ENCODE measurements at places on chromosomes 7 and 10.

DNA sequence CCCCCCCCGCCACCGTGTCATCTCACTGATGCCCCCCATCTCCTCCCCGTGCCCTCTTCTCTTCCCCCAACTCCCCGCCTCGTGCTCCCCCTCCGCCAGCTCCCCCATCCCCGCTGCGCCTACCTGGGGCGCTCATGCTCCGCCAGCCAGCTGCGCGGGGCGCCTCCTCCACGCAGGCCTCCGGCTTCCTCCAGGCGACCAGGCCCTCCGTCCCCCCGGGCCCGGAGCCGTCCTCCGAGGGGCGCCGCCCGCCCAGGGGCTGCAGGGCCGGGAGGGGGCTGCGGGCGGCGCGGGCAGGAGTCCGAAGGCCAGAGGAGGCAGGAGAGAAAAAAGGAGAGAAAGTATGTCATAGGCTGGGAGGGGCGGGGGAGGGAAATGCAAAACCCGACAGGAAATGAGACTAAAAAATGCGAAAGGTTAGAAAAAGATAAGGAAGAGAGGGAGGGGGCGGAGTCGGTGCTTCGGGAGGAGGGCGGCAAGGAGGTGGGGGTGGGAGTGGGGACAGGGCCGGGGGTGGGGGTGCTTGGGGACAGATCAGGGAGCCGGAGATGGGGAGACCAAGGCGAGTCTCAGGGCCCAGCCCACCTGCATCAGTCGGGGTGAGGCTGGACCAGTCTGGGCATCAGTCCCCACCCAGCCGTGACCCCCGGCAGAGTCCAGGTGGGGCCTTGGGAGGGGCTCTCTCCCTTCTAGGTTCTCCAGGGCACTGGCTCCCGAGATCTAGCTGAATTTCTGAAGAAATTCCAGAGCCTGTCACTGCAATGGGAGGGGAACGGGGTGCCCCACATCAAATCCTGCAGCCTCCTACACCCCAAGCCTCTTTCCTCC, at the start of gene CARD11:
Gene CARD11 (minus strand): TSS at position 324 of the 828 bp plus-strand sequence. CDS start 85,361 bp downstream, outside the sequence.
- DNase-seq = no peak

GRCh38 chr10:122013311-122013780, 24.4 kb downstream of the TACC2 start:
- no peak for DNase-seq

- DNase-seq = no peak
These were observed 188.8 kb downstream of the PARD3 start for GRCh38 chr10:34626158-34626880.

- no peak for DNase-seq
These were observed 170.6 kb downstream of the EBF3 start for GRCh38 chr10:129793479-129793878.

- DNase-seq = peak; percentile 16
These were observed 82.2 kb downstream of the PIK3CG start for GRCh38 chr7:106947244-106947728.

- DNase-seq = no peak
These were observed 46.7 kb downstream of the CAV1 start for GRCh38 chr7:116571552-116571951.

- DNase-seq = peak; percentile 42
These were observed 27.7 kb downstream of the PLXNA4 start for GRCh38 chr7:132548489-132549078.

- DNase-seq = no peak
These were observed 64.9 kb downstream of the SEC23IP start for GRCh38 chr10:119957451-119957850.

DNA sequence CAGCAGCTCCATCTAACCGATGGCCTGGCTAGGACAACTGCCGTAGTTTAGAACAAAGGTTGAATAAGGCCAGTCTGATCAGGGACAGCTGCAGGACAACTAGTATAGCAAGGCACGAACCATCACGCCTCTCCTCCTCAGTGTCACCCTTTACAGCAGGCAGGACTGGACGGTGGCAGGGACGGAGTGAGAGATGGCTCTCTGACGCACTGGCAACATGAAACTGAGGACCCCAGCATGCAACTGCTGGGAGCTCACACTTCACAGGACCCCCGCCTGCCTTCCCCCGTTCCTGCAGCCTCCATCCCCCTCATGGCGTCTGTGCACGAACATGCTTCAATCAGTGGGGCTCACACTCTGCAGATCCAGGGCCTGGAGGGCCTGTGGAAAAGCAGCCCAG, 53.7 kb downstream of the ZRANB1 start:
- no peak for DNase-seq

DNA sequence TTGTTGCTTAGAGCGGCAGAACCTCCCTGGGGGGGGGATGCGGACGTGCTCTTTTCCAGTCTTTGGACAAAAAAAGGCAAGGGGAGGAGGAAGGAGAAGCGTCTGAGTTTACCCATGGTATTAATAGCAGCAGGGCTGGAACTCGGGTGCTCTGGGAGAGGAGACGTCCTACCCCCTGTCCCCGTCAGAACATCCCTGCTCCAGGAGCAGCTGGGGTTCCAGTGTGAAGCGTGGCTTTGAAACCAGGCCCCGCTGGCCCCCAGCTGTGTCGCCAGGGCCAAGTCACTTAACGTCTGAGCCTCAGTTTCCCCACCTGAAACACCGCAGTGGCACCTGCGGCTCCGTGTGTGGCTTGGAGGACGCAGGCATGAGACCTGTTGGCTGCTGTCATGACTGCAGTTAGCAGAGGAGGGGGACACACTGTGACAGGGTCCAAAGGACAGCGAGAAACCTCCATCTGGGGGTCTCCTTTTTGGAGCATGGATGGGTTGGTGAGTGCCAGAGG, 1.4 kb downstream of the AMZ1 start:
- DNase-seq = no peak

- DNase-seq = no peak
These were observed 59.0 kb downstream of the DOCK1 start for GRCh38 chr10:126964190-126964589.

DNA sequence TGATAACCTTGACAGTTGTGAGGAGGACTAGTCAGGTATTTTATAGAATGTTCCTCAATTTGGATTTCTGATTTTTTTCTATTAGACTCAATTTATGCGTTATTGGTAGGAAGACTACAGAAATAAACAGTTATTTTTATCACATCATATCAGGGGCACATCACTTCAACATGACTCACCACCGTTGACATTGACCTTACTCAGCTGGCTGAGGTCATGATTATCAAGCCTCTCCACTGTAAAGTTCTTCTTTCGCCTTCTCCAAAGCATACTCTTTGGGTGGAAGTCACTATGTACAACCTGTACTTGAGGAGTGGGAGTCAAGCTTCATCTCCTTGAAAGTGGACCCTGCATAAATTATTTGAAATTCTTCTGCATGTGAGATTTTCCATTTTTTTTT, 194.3 kb upstream of the IGFBP3 start:
- peak; percentile 9 for DNase-seq

DNA sequence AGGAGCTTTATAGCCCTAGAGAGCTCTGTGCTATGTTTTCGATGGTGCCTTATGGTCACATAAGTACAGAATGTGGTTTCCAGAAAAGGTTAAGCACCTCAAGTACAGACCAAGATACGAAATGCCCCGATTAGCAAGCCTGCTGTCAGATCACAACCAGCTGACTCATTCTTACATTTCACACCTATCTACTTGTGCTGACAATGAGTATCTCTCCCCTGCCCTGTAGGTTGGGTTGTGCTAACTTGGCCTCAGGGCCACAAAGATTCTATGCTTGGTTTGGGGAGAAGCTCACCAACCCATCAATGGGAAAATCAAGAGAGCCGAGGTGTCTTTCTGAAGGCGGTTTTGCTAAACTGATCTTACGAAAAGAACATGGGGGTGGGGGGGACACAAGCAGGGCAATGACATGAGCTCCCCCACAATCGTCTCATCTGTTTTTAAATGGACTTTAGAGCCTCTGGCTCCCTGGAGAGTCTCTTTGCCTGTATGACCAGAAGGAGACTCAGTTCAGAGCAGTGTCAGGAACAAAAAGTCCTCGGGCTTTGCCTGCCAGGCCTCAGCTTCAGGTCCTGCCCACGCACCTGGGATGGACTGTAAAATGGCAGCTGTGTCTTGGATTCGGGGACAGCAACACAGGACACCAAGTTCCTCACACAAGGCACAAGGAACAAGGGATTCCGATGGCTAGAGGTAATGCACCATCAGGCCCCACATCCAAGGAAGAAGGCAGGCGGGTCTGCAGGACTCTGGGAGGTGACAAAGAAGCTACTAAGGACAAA, 55.1 kb downstream of the FAM53B start:
- DNase-seq = no peak

DNA sequence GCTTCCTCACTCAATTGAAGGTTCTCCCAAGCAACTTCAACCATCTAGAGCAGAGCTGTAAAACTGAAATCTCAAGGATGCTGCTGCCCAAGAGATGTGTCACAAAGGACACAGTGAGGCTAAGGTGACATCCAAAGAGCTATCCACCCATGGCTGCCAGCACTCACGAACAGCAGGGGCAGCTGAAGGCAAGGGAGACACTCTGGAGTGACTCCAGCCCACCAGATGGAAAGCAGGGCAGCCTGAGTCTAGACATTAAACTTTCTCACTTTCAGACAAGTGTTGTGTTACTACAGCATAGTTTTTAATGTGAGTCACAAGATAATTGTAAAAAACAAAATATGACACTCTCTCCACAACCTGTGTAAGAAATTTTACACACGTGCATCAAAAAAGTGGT, 113.5 kb downstream of the LARP4B start:
- DNase-seq = no peak

- DNase-seq = no peak
These were observed 29.7 kb upstream of the ANTXRL start for GRCh38 chr10:46257099-46257498.

DNA sequence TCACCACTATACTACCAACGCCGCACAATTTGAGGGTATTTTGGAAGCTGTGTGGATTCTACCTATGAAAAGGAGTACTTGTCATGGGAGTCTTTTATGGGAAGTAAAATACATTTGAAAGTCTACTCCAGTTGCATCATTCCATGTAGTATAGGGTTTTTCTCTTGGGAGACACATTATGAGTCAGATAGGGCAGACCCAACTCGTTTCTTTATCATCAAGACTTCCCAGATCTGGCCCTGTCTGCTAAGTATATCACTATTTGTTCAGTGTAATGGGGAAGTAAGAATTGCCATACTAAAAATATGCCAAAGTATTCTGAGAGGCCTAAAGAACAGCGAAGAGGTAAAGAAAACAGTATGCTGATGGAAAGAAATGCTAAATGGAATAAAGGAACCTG, 144.2 kb downstream of the SPAG6 start:
- DNase-seq = no peak

GRCh38 chr7:43385856-43386255, 197.1 kb upstream of the STK17A start:
- no peak for DNase-seq

- DNase-seq = no peak
These were observed 53.7 kb downstream of the CCDC6 start for GRCh38 chr10:59852670-59853069.
